ENCODE measurements at places on chromosomes 1 and 21.
A peak's percentile ranks its signal among the peaks of the same experiment; 100 is the strongest.

DNA sequence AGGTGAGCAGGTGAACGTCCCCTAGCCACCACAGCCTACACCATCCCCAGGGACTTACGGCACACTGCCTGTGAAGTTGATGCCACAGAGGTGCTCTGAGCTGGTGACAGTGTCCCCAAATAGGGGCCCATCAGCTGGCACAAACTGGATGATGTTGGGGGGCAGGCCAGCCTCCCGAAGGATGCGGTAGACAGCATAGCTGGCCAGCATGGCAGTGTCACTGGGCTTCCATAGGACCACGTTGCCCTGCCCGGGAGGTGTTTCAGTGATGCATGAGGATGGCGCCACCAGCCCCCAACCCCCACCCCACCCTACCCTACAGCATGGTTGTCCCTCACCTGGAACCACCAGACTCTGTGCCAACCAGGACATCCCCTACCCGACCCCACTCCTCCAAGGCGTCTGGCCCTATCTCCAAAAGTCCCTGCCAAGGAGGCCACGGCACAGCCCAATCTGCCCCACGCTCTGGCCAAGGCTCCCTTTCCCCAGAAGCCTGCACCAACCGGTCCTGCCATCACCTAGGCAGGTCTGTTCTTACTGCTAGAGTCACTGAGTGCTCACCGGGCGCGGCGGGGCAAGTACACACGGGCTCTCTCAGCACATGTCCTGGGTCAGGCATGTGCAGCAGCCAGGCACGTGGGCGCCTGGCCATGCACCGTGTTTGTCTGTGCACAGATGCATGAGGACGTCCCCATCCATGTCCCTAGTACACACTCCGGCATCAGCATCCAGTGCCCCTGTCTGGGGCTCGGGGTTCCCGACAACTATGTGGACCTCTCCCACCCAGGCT, 20.5 kb downstream of the ALDH4A1 start:
- DNase-seq = no peak

DNA sequence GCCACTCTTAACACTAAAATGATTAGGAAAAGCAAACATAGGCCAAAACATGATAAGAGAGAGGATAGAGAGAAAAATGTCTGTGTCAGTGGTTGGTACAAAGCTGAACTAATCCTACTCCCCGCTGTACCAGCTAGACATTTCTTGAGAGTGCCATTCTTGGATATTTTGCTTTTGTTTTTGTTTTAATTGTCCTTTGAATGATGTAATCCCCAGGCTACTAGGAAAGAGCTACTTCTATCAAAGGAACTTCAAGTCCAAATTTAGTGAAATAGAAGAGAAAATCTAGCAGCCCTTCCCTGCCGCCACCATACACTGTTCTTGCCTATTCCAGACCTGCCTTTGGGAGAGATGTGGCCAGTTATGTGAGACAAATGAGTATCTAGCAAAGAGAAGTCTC, 269.6 kb downstream of the GRIK1 start:
- DNase-seq = no peak

GRCh38 chr1:71350805-71351204, 270.0 kb upstream of the ZRANB2 start:
- no peak for DNase-seq

DNA sequence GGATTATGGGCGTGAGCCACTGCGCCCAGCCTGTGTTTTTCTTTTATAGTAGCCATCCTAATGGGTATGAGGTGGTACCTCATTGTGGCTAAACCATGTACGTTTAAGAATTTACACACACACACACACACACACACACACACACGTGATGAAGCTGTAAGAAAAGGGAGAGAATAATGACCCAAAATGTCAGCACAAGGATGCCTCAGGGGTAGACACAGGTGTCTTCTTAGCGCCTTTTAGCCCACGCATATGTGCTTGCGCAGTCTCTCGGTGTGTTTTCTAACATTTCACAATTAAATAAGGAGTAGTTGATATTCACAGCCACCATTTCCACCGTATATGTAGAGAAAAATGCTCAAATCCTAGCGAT, 782 bp upstream of the PFKL start:
- peak; percentile 33 for DNase-seq

DNA sequence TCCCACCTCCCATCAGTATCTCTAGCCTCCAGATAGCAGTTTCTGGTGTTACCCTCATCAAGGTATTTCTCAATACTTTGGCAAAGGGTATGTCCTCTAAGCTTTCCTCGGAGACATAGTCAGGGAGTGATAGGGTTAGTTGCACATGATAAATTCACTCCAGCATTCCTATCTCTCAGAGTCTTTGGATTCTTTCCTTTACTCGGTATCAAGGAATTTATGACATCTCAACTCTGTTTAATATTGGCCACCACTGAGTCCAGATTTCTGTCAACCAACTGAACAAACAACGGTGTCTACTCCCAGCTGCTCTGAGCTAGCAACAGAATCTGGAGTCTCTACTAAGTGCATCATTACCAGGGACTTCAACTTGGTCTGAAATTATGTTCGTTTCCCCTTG, 233.4 kb downstream of the TM2D1 start:
- DNase-seq = no peak

- no peak for DNase-seq
These were observed 326.7 kb upstream of the RGS18 start for GRCh38 chr1:191831572-191831971.

GRCh38 chr1:115429884-115430283, 91.8 kb upstream of the NGF start:
- no peak for DNase-seq

DNA sequence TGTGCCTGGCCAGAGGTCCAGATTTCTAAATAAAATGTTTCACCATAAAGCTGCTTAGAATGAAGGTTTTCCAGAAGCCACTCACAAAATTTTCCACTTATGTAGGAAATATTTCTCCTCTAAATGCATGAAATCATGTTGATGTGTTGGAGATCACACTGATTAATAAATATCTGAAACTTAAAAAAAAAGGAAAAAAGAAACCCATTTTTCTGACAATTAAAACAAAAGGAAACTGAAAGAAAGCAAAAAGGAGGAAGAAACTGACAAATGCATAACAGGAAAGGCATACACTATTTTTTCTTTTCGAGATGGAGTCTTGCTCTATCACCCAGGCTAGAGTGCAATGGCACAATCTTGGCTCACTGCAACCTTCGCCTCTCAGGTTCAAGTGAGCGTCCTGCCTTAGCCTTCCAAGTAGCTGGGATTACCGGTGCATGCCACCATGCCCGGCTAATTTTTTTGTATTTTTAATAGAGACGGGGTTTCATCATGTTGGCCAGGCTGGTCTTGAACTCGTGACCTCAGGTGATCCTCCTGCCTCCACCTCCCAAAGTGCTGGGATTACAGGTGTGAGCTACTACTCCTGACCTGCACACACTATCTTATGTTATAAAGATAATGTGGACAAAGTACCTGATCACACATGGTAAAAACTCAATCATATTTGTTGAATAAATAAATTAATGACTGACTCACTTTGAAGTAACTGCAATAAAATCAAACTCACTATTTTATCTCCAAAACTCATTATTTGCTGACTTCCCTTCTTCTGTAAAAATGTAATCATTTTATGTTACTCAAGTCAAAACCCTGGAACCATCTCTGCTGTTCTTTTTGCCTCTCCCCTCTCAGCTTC, 149.8 kb upstream of the NR5A2 start:
- no peak for DNase-seq

DNA sequence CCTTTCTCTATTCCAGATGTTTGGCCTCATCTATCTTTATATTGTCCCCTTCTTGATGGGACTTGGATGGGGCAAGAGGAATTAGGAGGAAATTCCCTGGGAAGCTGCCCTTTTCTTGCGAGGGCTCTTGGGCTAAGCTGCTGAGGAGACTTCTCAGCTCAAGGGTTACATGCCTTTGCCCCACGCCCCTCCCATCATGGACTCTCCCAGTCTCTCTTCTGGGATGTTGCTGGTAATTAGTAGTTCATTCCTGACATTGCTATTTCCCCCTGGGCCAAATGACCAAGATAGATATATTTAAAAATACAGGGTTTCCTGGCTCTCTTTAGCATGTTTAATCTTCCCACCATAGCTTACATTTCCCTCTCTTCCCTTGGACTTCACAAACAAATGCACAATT, 90.6 kb upstream of the RALGPS2 start:
- no peak for DNase-seq

DNA sequence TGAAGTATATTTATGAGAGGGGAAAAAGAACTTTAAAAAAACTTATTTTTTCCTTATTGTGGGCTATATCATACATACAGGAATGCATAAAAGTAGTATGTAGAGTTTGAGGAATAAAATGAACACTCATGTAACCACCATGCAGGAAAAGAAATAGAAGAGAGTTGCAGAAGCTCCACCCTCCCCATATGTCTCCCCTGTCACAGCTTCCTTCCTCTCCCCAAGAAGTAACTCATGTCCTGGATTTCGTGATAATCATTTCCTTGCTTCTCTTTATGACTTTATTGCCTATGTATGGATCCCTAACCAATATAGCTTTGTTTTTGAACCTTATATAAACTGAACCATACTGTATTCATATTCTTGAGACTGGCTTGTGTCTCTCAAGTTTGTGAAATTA, 126.4 kb downstream of the ZZZ3 start:
- DNase-seq = no peak

DNA sequence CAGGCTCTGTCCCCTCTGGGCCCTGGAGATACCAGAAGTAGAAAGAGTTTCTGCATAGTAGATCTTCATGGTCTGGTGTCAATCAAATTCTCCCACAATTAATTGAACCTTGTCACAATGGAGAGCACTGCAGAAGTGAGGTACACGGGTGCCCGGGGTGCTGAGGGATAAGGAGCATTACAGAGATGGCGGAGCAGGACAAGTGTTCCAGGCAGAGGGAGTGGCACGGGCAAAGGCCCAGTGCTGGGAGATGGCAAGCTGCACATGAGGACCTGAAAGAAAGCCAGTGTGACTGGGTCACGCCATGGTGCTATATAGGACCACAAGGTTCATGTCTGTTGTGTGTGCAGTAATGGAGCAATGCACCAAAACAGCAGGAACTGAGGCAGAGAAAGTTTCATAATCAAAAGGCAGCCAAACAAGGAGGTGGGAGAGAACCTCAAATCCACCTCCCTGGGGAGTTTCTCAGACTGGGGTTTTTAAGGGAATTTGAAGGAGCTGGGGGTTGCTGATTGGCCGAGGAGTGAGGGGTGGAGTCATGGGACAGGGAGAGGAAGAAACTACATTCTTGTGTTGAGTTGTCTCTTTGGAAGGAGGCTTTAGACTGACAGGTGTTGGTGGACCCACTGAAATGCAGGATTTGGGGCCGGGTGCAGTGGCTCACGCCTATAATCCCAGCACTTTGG, 27.7 kb downstream of the ACOT11 start:
- DNase-seq = no peak

DNA sequence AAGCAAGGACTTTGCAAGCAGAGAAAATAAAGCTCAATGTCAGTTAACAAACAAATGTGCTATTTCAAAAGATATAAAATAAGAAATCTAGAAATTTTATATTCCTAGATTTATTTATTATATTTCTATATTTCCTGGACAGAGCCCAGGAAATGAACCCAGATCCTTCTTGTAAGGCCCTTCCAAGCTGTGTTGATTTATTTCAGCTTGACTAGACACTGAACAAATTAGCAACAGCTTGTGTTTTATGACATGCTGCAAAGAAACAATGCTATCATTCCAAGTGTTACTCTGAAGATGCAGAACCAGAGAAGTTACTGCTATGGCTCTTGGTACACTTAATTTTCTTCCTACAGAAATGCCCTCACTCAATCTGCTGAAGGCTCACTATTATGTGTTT, 6.2 kb downstream of the TGFBR3 start:
- DNase-seq = no peak

- no peak for DNase-seq
These were observed 88.9 kb downstream of the CRB1 start for GRCh38 chr1:197356723-197357533.

- no peak for DNase-seq
These were observed 39.5 kb upstream of the TMPRSS15 start for GRCh38 chr21:18443085-18443484.

DNA sequence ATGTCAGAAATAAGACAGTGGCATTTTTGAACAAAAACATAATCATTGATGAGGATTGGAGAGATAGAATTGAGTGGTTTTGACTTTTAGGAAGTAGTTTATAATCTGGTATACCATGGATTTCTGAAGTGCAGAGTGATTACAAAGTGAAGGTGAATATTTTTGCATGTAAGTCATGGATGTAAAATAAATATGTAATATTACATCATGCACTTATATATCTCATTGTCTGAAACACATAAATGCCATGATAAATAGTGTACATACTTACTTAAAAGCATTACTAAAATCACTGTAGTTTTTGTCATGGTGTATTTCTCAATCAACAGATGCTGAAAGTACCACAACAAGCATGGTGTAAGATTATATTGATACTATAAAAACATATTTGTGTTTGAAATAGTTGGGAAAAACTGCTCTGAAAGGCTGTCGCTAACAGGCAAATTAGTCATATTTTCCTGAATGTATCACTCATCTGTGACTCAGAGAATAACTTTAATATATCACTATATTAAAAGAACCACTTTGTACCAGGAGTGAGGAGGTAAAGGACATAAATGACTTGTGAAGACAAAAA, 24.8 kb upstream of the RGS18 start:
- no peak for DNase-seq

DNA sequence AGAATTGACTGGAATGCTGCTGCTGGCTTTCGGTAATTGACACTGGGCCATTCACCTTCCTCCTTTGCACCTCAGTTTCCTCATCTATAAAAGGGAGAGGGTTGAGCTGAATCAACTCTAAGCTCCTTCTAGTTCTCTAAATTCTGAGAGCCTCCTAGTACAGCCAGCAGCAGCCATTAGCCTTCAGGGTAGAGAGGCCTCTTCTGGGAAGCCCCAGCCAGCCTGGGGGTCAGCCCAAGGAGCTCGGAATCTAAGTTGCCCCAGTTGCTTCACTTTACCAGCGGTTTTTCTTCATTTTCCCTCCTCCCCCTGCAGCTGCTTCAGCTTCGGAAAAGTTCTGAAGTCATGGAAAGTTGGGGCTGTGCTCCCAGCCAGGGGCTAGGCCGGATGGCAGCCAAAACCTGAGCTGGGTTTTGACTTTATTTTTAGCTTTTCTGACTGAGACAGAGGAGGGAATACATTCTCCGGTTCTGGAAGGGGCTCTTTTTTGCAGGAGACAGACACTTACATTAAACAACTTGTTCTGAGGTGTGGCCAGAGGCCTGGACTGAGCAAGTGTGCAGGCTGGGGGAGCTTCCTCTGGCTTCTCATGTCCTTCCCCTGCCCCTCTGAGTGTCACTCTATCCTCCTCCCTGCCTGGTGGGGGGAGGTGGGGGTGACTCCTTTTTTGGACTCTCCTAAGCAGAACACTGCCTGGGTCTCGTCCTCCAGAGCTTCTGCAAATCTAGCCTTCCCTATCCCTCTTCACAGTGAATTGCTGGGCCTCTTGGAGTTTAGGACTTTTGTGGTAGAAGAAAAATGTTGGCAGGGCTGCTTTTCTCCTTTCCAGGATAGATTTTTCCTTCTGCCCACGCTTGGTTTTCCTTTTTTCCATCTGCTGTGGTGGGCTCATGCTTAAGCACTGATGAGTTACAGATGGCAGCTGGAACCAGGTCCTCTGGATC, 14.4 kb downstream of the LMNA start:
- no peak for DNase-seq

- DNase-seq = peak; percentile 33
These were observed 2.2 kb downstream of the PAQR6 start for GRCh38 chr1:156245451-156246232.
